ENCODE measurements at places on chromosomes 3 and 15.

DNA sequence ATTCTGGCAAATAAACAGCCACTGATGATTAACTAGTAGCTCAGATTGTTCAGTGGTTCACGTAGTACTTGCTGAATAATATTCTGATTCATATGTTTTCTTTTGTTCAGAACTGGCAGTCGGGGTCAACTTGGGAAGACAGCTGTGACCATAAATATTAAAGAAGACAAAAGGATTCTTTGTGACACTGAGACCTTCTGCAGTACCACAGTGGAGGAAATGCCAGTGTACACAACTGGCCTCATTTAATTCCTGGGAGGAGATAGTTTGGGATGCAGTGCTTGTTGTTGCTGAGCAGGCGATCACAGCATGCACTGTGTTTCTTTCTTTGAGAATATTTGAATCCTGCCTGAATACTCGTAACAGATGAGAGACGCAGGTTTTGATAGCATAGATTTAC is 26.7 kb upstream of the MCF2L2 start:
- DNase-seq: no peak

- DNase-seq: no peak
These were observed 156.8 kb upstream of the ICE2 start for GRCh38 chr15:60635507-60636352.

- no peak for DNase-seq
These were observed 27.4 kb downstream of the SEC22A start for GRCh38 chr3:123229145-123229544.

- DNase-seq: no peak
These were observed 933 bp downstream of the DZIP1L start for GRCh38 chr3:138114431-138114918.

GRCh38 chr3:111610612-111611054 is 15.5 kb upstream of the ZBED2 start:
- no peak for DNase-seq

DNA sequence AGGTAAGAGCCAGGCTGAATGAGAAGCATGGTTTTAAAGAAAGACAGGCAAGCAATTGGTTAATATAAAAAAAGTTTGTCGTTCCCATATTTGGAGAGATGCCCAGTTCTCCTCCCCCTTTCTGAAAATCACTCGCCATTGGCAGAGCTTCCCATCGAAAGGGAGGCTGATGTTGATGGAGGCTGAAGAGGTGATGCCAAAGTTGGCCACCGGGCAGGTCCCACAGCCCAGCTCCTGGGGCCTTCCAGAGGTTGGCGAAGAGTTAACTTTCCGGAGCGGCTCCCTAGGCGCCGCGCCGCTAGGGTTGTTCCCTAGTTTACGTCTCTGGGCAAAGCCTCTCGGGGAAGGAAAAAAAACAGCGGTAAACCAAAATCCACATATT is 793 bp downstream of the PCOLCE2 start:
- DNase-seq: no peak

Data from stimulated activated CD4-positive, alpha-beta T cell treated with anti-CD3 and anti-CD28 coated beads, TNF-alpha, amount 100 ng/mL, for 4 hours (primary cell).